T-cell (primary cell): ENCODE measurements at places on chromosomes 6 and 20. TPM values are rescaled to one million over a fixed set of nuclear protein-coding genes. Genes with fewer than 3 reads are reported as not detected.
A peak's percentile ranks its signal among the peaks of the same experiment; 100 is the strongest.

GRCh38 chr6:52063584-52064344 is 23.6 kb downstream of the PKHD1 start:
- H3K4me3 ChIP-seq: peak overlapping the region; percentile 10
- peaks cover 5% of the 10 kb centered on the region for H3K4me1 ChIP-seq
- DNase-seq: peak; percentile 27

DNA sequence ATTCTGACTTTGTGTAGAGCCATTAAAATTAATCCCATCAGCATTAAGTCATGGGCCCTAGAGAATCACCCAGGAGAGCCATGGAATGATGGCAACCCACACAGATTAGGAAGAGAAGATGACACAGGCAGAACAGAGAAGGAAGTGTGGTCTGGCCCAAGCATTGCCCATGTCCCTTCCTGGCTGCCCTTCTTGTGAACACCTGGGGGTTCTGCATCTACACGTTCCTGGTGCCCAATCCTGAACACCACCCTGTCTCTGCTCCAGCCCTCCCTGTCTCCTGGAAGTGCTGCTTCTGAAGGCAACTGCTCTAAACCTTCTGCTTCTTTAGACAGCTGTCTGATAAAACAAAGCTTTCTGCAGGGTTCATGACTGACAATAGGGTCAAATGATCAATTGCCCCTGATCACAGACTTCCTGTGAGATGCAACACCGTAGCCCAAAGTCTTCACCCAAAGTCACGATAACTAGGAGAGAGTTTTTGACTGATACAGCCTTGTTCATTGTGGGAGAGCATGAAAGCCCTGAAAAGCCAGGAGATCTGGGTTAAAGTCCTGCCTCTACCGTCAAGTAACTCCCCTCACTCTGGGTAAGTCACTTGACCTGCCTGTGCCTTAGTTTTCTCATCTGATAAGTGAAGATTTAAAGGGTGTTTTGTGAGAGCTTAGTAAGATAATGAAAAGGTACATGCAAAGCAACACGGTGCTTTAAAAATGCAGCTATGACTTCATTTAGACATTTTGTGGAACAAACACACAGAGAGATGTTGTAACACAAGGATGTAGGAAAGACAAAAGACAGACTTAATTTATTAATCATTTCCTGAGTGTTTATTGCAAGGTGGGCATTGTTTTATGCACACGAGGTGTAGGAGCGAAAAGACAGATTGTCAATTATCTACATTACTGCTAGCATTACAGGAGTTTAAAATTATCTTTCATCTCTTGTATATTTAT is 291.2 kb upstream of the STXBP5 start:
- H3K27me3 ChIP-seq: peaks cover 4% of the 10 kb centered on the region
- DNase-seq: no peak
- no peaks in the 10 kb centered on the region for H3K4me1 ChIP-seq
- H3K36me3 ChIP-seq: no peaks in the 10 kb centered on the region

- H3K4me1 ChIP-seq: no peaks in the 10 kb centered on the region
- H3K36me3 ChIP-seq: no peaks in the 10 kb centered on the region
- no peak overlapping the region for H3K4me3 ChIP-seq
- DNase-seq: no peak
Observed at GRCh38 chr6:23566418-23566817, 559.6 kb upstream of the NRSN1 start.

- no peaks in the 10 kb centered on the region for H3K4me1 ChIP-seq
- H3K4me3 ChIP-seq: no peak overlapping the region
- no peaks in the 10 kb centered on the region for H3K36me3 ChIP-seq
- no peak overlapping the region for H3K27ac ChIP-seq
- H3K27me3 ChIP-seq: no peaks in the 10 kb centered on the region
Observed at GRCh38 chr6:73302339-73302738, 39.3 kb upstream of the KHDC1 start.

DNA sequence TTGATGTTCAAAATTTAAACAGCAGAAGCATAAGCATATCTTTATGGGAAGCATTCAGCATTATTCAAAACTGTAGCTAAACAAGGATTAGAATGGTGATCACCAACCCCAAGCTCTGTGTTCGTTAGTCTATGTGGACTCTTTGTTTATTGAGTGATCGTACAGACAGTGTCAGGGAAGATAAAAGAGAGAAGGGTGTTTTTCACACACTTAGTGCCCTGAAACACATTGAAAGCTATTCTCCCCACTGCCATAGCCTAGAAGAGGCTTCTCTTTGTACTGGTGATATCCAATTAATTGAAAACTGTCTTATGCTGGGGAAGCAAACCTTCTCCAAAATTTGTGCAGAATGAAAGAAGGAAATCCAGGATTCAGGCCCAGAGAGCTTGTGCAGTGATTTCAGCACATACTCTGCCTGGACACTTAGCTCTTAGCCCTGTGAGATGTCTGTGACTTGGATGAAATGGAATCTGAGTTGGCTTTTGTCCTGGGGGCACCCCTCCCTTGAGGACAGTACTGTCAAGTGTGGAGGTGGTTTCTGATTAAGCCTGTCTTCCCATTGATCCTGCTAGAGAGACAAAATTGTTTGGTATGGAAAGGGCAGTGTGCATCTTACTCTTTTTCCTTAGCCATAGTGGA is 125.7 kb upstream of the MTHFD1L start:
- no peak for DNase-seq
- no peaks in the 10 kb centered on the region for H3K4me1 ChIP-seq
- H3K27me3 ChIP-seq: no peaks in the 10 kb centered on the region
- H3K27ac ChIP-seq: no peak overlapping the region
- no peak overlapping the region for H3K4me3 ChIP-seq
- H3K36me3 ChIP-seq: no peaks in the 10 kb centered on the region

GRCh38 chr20:6184086-6184485 is 61.3 kb upstream of the FERMT1 start:
- H3K27me3 ChIP-seq: no peaks in the 10 kb centered on the region
- H3K36me3 ChIP-seq: no peaks in the 10 kb centered on the region
- H3K4me3 ChIP-seq: no peak overlapping the region
- no peak for DNase-seq
- H3K4me1 ChIP-seq: no peaks in the 10 kb centered on the region
- H3K27ac ChIP-seq: no peak overlapping the region

CCN5 gene
- total RNA-seq: not detected

BFSP1 gene
- total RNA-seq: 0.30 TPM

MOCS3 gene
- total RNA-seq: 8.3 TPM

EFCAB8 gene
- 0.80 TPM for total RNA-seq

POPDC3 gene
- total RNA-seq: not detected

SLPI gene
- total RNA-seq: 1.2 TPM
